SK-MEL-5 (cell line): ENCODE measurements at places on chromosomes 16 and 17. TPM values are rescaled to one million over a fixed set of nuclear protein-coding genes. Genes with fewer than 3 reads are reported as not detected.

Gene CDK12
- 40.7 TPM in 2 replicates for total RNA-seq

Gene CALB2
- 0.45 and 0.67 TPM in 2 replicates for total RNA-seq

Gene CCL16
- total RNA-seq, result not detected in 2 replicates

Gene RAMP2
- not detected in 2 replicates for total RNA-seq

Gene KRTAP4-8
- total RNA-seq, result not detected in 2 replicates

Gene RCVRN
- total RNA-seq, result not detected in 2 replicates

Gene CCL8
- total RNA-seq, result not detected in 2 replicates

Gene MSLN
- total RNA-seq, result not detected in 2 replicates

Gene VAC14
- total RNA-seq, result 60.9 and 72.7 TPM in 2 replicates

Gene OMG
- 0.50 and 0.61 TPM in 2 replicates for total RNA-seq

Gene TBC1D3G
- not detected in 2 replicates for total RNA-seq

Gene HBM
- total RNA-seq, result not detected in 2 replicates

Gene CPNE2
- 22.0 and 26.9 TPM in 2 replicates for total RNA-seq

Gene RAB26
- total RNA-seq, result 0.27 and 0.40 TPM in 2 replicates

Gene MYL4
- total RNA-seq, result not detected in 2 replicates

Gene NXN
- 12.4 and 15.8 TPM in 2 replicates for total RNA-seq

Gene PRKCB
- total RNA-seq, result 6.3 and 7.1 TPM in 2 replicates

Gene KCNAB3
- total RNA-seq, result 0.21 and 0.37 TPM in 2 replicates

Gene DHRS13
- total RNA-seq, result 21.8 and 23.8 TPM in 2 replicates

Gene FBXW10
- total RNA-seq, result not detected in 2 replicates

Gene TBX21
- total RNA-seq, result not detected in 2 replicates

Gene SRR
- 7.7 and 9.0 TPM in 2 replicates for total RNA-seq

Gene C1QL1
- 3.8 and 5.0 TPM in 2 replicates for total RNA-seq

Gene CHST4
- total RNA-seq, result not detected in 2 replicates

Gene PSMD11
- total RNA-seq, result 111 and 119 TPM in 2 replicates

Gene DNAAF1
- 0.16 and 0.63 TPM in 2 replicates for total RNA-seq

Gene ADPRM
- total RNA-seq, result 13.4 and 15.1 TPM in 2 replicates

Gene KRTAP4-9
- not detected in 2 replicates for total RNA-seq

Gene RPAIN
- 48.9 and 49.0 TPM in 2 replicates for total RNA-seq
